ENCODE measurements at places on chromosomes 5 and 9.

- no peak for DNase-seq
Observed at GRCh38 chr5:1546556-1546955, 22.8 kb upstream of the LPCAT1 start.

DNA sequence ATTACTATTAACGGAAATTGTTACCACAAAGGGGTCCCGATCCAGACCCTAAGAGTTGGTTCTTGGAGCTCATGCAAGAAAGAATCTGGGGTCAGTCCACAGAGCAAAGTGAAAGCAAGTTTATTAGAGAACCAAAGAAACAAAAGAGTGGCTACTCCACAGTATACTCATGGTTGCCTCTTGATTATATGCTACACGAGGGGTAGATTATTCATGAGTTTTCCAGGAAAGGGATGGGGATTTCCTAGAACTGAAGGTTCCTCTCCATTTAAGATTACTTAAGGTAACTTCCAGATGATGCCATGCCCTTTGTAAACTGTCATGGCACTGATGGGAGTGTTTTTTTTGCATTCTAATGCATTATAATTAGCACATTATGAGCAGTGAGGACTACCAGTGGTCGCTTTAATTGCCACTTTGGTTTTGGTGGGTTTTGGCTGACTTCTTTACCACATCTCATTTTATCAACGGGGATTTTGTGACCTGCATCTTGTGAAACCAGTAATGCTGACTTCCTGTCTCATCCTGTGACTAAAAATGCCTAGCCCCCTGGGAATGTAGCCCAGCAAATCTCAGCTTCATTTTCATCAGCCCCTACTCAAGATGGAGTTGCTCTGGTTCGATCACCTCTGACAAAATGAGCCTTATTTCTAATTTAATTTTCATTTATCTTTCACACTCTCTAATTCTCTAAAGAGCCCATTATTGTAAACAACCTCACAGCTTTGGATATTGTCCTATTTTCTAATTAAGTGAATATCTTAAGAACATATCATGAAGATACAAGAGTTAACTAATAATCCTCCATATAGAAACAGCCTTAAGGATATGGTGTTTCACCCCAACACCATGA is 336.3 kb downstream of the RASEF start:
- DNase-seq: no peak

DNA sequence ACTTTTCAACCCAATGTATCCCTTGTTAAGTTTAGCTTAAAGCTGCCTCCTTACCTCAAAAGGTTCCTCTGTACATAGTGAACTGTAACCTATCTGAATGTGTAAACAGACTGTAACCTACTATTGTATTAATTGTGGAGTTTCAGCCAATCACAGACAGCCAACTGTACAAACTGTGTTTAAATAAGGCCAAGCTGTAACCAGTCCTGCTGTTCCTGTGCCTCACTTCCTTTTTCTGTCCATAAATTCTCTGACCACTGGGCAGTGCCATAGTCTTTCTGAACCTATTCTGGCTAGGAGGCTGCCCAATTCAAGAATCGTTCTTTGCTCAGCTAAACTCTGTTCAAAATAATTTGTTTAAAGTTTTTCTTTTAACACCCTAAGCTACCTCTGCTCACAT is 74.7 kb upstream of the DAPK1 start:
- DNase-seq: no peak

GRCh38 chr5:62727184-62727583 is 148.6 kb downstream of the LRRC70 start:
- no peak for DNase-seq

DNA sequence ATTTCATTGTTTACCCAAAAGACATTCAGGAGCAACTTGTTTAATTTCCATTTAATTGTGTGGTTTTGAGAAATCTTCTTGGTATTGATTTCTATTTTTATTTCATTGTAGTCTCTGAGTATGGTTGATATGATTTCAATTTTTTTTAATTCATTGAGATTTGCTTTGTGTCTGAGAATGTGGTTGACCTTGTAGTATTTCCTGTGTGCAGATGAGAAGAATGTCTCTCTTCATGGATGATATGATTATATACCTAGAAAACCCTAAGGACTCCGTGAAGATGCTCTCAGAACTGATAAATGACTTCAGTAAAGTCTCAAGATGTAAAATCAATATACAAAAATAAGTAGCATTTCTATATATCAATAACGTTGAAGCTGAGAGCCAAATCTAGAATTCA is 202.4 kb upstream of the CDH9 start:
- DNase-seq: no peak

DNA sequence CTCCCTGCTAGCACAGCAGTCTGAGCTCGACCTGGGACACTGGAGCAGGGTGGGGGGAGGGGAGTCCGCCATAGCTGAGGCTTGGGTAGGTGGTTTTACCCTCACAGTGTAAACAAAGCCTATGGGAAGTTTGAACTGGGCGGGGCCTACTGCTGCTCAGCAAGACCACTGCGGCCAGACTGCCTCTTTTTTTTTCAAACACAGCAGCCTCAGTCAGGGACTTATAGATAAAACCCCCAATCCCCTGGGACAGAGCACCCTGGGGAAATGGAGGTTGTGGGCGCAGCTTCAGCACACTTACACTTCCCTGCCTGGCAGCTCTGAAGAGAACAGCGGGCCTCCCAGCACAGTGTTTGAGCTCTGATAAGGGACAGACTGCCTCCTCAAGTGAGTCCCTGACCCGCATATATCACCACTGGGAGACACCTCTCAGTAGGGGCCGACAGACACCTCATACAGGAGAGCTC is 151.1 kb upstream of the APC start:
- DNase-seq: no peak

Data from CD4-positive, alpha-beta T cell (primary cell).